Right cardiac atrium (tissue), 5 donors: ENCODE measurements at places on chromosomes 12 and 14.

DNA sequence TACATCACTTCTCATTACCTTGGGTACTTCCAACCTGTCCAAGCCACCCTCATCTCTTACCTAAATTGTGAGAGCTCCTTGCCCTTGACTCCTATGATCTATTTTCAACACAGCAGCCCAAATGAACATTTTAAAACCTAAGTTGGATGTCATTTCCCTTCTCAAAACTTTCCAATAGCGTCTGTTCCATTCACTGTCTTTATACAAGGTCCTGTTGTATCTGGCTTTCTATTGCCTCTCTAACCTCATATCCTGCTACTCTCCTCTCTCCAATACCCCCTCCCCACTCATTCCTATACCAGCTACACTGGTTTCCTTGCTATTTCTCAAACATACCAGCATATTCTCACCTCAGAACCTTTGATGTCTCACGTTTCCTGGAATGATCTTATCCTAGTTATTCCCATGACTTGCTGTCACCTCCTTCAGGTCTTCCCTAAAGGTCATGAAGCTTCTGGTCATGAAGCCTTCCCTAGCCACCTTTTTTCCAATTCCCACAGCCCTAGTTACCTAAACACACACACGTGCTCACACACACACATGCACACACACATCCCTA, 4.1 kb upstream of the KANSL2 start:
- DNase-seq, result no peak

DNA sequence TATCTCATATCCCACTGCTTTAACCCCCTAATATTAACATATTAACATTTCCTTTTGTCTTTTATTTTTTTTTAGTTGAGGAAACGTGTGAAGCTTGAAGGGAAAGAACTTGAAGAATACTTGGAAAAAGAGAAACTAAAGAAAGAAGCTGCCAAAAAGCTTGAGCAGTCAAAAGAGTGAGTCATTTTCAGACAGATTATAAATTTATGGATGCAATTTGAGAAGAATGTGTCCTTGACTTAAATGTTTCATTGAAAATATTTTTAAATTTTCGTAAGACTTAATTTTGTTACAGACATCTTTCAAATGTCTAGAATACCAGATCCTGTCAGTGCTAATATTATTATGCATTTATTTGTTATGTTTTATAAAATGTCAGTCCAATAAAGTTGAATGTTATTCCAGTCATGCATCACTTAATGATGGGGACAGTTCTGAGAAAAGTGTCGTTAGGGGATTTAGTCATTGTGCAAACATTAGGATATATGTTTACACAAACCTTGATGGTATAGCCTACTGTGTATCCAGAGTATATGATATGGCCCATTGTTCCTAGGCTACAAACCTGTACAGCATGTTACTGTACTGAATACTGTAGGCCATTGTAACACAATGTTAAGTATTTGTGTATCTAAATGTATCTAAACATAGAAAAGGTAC, 32.6 kb downstream of the CPSF2 start:
- no peak for DNase-seq

DNA sequence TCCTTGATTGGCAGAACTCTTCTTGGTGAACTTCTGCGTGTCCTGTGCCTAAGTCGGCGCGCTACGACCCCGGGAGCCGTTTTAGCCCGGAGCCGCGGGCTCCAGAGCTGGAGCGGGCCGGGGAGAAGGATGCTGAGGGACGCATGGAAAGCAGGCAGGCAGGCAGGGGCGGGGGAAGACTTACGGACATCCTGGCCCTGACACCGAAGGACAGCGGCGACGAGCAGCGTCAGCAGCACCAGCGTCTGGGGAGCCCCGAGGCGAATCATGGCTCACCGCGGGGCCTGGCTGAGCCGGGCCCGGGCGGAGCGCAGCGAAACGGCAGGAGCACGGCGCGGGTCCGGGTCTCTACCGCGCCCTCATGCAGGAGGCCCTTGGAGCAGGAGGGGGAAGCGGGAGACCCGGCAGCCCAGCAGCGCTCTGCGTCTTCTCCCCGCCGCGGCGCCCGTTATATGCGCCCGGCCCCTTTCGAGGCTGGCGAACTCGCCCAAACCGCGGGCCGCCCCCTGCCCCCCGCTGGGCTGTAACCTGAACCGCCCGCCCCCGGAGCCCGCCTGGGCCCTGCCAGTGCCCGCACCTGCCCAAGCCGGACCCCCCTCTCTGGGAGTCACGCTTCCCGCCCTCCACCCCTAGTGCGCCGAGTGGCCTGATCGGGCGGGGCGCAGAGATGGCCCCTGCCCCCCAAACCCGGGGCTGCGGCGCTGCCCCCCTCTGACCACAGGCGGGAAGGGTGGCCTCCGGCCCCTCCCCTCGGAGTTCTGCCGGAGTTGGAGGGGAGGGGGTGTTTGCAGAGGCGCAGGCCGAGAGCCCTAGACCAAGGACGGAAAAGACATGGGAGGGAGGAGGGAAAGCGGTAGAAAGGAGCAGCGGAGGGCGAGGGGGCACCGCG, at the start of gene COL2A1:
Gene COL2A1, minus strand, starts transcription at position 424 of the 889 bp plus-strand sequence. Its CDS starts 155 bp downstream, at position 269.
- DNase-seq, result no peak

DNA sequence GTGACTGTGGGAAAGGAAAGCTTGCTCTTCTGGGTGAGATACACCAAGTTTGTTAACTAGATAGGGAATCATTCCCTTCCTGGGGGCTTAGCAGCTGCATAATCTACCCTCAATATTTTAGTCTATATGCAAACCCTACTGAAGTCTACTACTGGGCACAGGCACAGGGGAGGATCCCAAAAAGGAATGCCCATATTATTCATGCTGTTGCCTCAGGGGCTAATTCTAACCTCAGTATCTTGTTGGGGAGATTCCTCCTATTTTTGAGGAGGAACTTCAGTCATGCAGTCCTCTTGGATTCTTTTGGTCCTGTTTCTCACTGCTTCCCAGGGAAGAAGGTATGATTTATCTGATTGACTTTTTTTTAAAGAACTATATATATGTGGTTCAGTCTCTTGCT, 58.9 kb upstream of the ANKS1B start:
- no peak for DNase-seq

GRCh38 chr14:21940887-21941856, 267.6 kb upstream of the OR4E1 start:
- no peak for DNase-seq

DNA sequence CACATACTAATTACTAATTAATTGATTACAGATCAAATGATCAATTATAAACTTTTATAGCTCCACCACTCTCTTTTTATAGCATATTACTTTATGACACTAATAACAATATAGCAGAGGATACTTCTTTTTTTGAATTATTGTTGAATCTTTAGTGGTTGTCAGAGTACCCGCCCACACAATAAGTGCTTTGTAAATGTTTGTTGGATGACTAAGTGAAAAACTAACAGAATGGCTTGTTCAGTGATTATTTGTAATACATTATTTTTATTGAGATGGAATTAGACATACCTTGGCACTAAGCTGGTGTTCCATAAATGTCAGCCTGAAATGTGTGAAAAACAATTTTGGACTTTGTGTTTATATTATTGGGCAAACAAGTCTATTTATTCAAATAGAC, 670.5 kb upstream of the ATXN7L3B start:
- DNase-seq, result no peak

DNA sequence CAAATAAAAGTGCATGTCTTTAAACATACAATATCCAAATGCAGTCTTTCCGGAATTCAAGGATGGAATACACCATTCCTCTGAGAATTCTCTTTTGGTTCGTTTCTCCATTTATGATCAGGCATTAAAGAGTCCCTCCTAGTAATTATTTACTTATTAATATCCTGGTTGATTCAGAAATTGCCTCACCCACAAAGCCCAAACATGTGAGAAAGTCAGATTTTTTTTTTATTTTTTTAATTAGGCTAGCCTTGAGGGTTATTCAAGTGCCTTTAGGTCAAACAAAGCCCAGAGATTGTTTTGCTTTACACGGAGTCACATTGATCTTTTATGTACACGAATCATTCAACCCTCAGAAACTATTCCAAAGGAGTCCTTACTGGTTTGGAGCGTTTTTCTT, 6.4 kb upstream of the TSPAN8 start:
- no peak for DNase-seq

GRCh38 chr12:7642876-7643309, 22.8 kb downstream of the APOBEC1 start:
- no peak for DNase-seq
